ENCODE measurements at places on chromosomes 13 and 19.

DNA sequence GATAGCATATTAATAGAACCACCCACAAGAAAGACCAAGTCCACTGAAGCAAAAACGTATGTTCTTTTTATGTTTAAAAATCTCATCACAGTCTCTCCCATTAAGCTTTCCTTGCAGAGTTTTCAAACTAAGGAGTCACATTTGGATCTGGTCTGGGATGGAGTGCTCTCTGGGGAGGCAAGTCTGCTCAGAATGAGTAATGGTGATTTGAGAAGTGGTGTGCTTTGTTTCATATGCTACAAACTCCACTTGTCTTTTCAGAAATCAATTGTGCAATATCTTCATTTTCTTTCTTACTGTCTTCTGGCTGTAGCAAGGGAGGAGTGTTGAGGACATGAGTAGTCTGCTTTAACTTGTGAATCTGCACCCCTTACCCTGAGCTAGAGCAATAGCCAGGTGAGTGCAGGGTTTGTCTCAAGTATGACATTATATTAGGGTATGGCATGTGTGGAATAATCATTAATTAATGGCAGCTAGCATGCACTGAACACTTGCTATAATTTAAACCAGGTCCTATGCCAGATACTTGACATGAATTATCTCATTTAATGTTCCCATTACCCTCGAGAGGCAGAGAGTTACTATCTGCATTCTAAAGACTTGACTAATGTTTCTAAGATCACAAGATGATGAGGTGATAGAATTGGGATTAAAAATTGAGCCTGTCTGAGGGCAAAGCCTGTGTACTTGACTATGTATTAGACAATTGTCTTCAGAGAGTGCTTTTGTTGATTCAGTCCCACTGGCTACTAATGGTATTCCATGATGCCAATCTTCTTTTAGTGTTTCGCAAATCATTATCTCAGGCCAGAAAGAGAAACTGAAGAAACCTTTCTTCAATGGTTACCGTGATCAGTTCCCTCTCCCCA lies 171.8 kb downstream of the GPC6 start:
- DNase-seq, result no peak

DNA sequence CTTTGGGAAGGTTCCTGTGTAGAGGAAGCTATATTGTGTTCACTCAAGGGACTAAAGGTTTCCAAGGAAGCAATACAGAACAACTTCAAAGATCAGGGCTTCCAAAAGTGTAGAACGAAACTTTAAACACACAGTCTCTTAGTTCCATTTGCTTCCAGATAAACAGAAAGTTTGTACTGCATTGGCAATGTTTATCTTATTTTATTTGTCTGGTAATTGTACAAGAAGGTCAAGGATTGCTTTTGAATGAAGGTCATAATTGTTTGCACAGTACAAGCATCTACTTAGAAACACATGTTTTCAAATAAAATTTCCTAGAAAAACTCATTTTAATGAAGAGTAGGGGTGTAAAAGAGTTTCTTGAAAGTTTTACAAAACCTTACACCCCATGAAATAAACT lies 712.7 kb upstream of the SGCG start:
- DNase-seq, result no peak

GRCh38 chr19:50658441-50659317 lies 9.4 kb downstream of the C19orf81 start:
- peak; percentile 63 for DNase-seq

GRCh38 chr19:38735257-38735686 lies 9.0 kb downstream of the CAPN12 start:
- no peak for DNase-seq

DNA sequence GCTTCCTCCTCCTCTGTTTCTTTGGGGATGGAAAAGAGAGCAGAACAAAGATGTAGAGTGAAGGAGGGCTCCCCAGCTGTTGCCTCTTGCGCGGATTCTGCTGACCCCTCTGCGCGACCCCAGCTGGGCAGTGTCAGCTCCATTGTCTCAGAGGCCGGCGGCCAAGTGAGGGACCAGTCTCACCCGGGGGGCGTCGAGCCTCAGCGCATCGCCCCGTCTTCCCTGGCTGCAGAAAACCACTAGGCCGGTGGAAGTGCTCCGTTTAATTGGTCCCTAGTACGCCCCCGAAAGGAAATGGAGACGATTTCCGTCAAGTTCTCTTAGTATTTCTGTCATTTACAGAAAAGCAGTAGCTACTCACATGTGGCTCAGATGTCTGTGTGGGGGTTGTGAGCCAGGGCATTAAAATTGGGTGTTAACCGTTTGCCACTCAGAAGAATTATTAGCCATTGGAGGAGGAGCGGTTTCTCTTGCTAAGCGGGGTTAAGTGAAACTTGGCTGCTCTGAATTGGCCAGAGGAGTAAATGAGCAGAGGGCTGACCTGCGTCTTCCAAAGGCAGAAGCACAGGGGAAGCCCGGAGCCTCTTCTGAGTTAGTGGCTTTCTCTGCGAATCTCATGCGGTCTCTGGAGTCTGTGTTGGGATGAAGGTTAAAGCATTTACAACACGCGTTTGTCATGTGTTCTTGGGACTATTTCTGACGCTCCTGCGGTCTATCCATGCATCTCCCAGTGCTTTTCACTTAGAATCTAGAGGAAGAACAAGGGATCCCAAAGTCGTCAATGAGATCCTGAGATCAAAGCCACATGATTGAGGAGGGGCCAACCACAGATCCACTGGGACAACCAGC lies 132.8 kb upstream of the MYO16 start:
- DNase-seq, result no peak

DNA sequence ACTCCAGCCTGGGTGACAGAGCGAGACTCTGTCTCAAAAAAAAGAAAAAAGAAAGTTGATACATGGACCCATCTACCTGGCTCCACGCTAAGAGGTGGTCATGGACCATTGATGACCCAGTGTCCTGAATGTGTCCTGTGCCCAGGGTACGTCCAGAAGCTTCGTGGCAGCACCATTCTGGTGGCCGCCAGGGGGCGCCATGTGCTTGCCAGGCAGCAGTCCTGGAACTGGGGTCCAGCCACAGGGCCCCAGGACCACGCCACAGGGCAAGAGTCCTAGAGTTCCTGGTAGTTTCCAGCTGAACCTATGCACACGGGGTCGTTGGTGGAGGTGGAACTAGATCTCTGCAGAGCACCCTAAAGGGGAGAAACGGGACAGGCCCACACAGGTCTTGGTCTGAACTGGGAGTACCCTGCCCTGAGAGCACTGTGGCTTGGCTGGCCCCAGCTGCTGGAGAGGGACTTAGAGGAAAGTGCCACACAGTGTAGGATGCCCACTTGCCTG lies 19.9 kb upstream of the FBXO27 start:
- DNase-seq, result peak; percentile 22

DNA sequence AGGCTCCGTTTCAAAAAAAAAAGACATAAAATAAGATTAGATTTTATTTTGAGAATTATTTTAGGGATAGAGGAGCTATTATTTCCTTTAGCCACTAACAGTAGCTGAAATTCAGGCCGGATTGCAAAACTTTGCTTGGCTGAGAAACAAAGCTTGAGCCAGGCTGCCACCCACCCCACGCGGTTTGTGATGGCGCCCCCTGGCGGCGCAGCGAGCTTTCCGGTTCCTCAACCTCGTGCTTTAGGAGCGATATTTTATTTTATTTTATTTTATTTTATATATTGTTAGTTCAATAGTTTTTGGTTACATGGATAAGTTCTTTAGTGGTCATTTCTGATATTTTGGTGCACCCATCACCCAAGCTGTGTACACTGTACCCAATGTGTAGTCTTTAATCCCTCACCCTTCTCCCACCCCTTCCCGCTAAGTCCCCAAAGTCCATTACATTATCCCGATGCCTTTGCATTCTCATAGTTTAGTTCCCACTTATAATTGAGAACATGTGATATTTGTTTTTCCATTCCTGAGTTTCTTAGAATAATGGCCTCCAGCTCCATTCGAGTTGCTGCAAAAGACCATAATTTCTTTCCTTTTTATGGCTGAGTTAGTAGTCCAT lies 19.8 kb upstream of the CEACAM4 start:
- DNase-seq, result no peak

DNA sequence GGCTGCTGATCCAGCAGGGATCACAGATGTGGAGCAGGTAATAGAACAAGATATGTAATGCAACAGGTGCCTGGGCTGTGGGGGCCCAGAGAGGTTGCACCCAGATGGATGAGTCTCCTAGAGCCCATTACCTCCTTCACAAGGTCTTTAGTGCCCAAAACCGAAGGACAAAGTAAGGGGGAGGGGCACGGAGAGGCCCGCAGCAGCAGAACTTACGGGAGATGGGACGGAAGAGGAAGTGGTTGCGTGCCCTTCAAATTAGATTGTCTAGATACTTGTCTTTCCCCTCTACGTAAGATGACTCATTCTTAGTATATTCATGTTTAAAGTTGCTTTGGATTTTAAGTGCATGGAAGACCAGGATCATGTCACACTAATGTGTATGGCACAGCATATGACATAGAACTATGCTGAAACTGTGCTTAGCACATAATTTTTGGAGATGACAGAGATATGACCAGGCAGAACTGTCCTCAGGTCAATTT lies 5.7 kb upstream of the MRPS31 start:
- DNase-seq, result no peak

DNA sequence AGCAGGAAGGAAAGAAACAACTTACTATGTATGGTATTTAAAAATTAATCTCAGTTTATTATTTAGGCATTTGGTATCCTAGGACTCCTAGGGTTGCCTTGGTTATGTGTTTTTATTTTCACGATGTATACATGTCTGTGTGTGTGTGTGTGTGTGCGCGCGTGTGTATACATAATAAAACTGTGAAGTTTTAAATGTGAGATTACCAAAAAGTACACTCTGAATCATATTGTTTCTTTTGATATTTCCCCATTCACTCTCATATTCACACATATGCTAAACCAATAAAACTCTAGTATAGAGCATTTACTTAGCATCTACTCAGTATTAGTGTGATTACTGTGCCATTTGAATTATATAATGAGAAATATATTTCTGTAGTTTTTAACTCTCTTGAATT lies 30.8 kb upstream of the NDFIP2 start:
- no peak for DNase-seq

DNA sequence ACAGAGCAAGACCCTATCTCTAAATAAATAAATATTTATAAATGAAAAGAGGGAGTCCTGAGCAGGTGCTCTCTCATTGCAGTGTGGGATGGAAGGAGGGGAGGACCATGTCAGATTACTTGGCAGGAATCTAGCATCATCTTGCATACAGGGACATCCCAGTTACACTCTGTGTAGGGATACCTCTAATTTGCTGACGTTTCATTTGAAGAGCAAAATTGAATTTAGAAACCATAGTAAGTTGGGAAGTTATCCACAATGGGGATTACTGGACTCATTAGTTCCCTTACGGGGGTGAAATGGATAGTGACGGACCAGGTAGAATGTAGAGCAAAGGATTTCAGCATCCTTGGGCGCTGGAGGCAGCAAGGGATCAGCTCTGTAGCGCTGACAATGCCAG lies 52.1 kb downstream of the ARHGEF18 start:
- no peak for DNase-seq

GRCh38 chr19:16197188-16197621 lies 506 bp upstream of the AP1M1 start:
- no peak for DNase-seq

- DNase-seq, result no peak
Observed at GRCh38 chr13:98559169-98559568, 17.7 kb downstream of the STK24 start.

- no peak for DNase-seq
Observed at GRCh38 chr13:77316430-77316829, 10.5 kb downstream of the MYCBP2 start.

DNA sequence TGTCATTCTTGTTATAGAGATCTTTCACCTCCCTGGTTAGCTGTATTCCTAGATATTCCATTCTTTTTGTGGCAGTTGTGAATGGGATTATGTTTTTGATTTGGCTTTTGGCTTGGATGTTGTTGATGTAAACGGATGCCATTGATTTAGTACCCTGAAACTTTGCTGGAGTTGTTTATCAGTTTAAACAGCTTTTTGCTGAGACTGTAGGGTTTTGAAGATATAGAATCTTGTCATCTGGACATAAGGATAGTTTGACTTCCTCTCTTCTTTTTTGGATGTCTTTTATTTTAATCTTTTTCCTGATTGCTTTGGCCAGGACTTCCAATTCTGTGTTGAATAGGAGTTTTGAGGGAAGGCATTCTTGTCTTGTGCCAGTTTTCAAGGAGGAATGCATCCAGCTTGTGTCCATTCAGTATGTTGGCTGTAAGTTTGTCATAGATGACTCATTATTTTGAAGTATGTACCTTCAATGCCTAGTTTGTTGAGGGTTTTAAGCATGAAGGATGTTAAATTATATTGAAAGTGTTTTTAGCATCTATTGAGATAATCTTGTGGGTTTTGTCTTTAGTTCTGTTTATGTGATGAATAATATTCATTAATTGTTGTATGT lies 16.8 kb downstream of the ZNF431 start:
- DNase-seq, result no peak

DNA sequence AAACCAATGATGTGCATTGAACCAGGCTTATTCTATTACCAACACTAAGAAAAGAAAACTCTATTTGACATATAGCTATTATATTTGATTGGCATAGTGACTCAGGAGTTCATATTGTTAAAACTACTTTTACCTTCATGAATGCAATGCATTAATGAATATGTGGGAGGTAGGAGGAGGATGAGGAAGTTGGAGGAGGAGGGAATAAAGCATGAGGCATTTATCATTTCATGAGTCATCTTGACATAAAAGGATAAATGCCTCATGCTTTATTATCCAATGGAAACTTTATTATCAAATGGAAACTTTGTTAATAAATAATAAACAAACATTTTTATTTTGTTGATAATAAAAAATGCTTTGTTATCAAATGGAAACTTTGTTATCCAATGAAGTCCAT lies 116.5 kb downstream of the SPRY2 start:
- DNase-seq, result no peak

- DNase-seq, result no peak
Observed at GRCh38 chr13:76225815-76226489, 589.8 kb downstream of the LMO7 start.

DNA sequence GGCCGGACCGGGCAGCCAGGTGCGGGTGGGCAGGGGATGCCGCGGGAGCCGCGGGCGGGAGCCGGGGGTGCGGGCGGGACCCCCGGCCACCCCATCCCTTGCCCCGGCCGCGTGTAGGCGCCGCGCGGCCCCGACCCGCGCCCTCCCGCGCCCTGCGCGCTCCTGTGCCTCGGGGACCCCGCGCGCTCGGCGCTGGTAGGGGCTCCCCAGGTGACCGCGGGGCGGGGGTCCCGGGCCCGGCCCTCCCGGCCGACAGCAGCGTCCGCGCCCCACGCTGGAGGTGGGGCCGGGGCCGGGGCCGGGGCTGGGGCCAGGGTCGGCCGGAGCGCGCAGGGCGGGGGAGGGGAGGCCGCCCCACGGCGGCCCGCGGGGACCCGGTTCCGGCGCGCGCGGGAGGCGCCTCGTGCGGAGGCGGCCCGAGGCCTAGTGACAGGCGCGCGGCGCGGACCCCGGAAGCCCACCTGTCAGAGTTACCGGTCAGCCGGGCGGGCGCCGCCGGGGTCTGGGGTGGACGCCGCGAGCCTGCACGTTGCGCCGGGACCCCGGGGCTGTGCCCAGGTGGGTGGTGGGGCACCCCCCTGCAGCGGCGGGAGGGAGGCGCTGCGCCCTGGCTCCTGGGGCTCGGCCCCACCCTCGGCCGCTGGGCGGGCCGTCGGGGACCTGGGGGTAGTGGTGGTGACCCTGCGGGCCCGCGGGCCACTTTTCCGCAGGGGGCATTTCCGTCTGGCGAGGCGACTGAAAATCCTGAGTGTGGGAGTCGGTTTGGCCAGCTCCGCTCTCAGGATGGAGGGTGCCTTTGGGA lies 518 bp downstream of the TFDP1 start:
- no peak for DNase-seq

All from NCI-H2081 (cell line).